ENCODE measurements at places on chromosomes 11 and 22.

DNA sequence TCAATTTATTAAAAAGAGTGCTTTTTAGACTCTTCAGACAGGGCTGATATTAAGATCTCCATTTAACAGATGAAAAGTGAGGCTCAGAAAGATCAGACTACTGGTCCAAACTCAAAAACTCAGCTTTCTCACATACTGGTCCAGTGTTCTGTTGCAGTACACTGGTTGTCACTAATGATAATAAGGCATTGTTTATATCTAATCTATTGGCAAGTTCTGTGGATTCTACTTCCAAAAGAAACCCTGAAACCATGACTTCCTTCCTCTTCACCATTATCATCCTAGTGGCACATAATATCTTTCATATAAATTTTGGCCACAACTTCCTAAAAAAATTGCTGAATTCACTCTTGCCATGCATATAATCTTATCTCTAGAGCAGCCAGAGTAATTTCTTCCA lies 36.9 kb downstream of the F2 start:
- H3K36me3 ChIP-seq = peaks cover 11% of the 10 kb centered on the region
- no peak for DNase-seq
- H3K4me1 ChIP-seq = peaks cover 5% of the 10 kb centered on the region

- peaks cover 10% of the 10 kb centered on the region for H3K4me1 ChIP-seq
- H3K27me3 ChIP-seq = peaks cover 54% of the 10 kb centered on the region
- H3K27ac ChIP-seq = no peak overlapping the region
- no peak for DNase-seq
- H3K4me3 ChIP-seq = no peak overlapping the region
Measured at GRCh38 chr11:2149864-2150847, 10.9 kb downstream of the INS start.

DNA sequence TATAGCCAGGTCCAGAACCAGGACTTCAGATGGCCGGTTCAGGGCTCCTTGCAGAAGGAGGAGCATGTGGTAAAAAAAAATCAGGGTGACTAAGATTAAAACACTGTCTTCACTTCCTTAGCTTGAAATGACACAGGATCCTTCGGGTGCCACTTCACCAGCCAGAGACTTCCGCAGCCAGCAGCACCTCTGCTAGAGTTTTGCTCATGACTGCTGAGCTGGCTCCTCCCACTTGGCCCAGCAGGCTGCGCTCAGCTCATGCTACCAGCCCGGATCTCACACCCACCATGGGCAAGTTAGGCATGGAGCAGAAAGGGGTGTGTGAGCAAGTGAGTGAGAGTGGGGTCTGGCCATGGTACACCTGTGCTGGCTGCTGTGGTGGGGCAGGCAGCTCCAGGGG lies 6.6 kb upstream of the MS4A18 start:
- H3K4me1 ChIP-seq = no peaks in the 10 kb centered on the region
- peaks cover 2% of the 10 kb centered on the region for H3K36me3 ChIP-seq
- DNase-seq = no peak
- no peak overlapping the region for H3K27ac ChIP-seq
- no peak overlapping the region for H3K4me3 ChIP-seq
- H3K27me3 ChIP-seq = peaks cover 48% of the 10 kb centered on the region

- H3K4me3 ChIP-seq = no peak overlapping the region
- DNase-seq = no peak
- peaks cover 3% of the 10 kb centered on the region for H3K36me3 ChIP-seq
- H3K4me1 ChIP-seq = peaks cover 8% of the 10 kb centered on the region
- H3K27me3 ChIP-seq = no peaks in the 10 kb centered on the region
Measured at GRCh38 chr11:61339490-61339878, 6.5 kb downstream of the TKFC start.

- H3K27me3 ChIP-seq = peaks cover 28% of the 10 kb centered on the region
- peaks cover 12% of the 10 kb centered on the region for H3K4me1 ChIP-seq
- DNase-seq = no peak
- H3K27ac ChIP-seq = peak overlapping the region; percentile 43
- H3K4me3 ChIP-seq = peak overlapping the region; percentile 88
Measured at GRCh38 chr22:36912694-36913426, 568 bp upstream of the CSF2RB start.

DNA sequence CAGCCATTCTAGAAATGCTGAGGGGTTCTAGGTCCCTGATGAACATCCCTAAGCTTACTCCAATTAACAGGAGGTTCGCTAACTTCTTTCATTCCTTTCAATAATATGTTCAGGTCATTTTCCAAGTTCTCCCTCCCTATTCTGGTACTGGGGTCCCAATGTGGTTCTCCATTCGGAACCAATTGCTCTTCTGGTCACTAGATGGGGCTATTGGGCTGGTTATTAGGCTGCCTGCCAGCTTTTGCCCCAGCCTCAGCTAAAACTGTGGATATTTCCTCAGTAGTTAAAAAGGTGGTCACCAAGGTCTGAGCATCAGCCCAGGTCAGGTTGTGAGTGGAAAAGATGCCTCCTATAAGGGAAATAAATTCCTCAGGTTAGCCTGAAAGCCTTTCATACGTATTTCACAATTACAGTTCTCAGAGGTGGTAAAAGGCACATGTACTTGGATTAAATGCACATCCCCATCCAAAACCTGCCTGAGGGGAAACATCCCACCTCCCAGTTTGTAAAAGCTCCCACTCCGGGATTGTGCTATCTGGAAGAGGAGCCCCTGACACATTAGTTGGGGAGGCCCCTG lies 161.1 kb upstream of the CCDC179 start:
- no peak for DNase-seq
- H3K27ac ChIP-seq = no peak overlapping the region
- no peaks in the 10 kb centered on the region for H3K36me3 ChIP-seq
- H3K27me3 ChIP-seq = no peaks in the 10 kb centered on the region
- H3K4me1 ChIP-seq = peaks cover 3% of the 10 kb centered on the region
- no peak overlapping the region for H3K4me3 ChIP-seq

DNA sequence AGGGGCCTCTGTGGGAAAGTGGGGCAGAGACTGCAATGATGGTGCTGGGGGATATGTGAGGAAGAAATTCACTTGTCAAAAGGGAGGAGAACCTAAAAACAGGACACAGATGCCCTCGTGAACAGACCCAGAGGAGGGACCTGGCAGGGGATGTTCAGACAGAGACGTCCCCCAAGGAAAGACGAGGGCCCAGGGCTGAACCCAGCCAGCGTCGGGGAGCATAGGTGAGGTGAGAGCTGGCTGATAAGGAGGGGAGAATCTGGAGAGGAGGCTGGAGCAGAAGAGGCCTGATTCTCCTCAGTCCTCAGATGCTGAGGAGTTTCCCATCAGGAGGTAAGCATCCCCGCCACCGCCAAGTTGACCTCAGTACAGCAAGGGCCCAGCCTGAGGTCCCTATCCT lies 31.4 kb downstream of the IGLL5 start:
- DNase-seq = no peak
- peaks cover 7% of the 10 kb centered on the region for H3K4me1 ChIP-seq
- peaks cover 3% of the 10 kb centered on the region for H3K36me3 ChIP-seq
- H3K4me3 ChIP-seq = no peak overlapping the region
- H3K27ac ChIP-seq = no peak overlapping the region

GRCh38 chr11:78192911-78193351 lies 4.2 kb downstream of the USP35 start:
- H3K27ac ChIP-seq = peak overlapping the region; percentile 85
- peak overlapping the region; percentile 25 for H3K4me3 ChIP-seq
- no peaks in the 10 kb centered on the region for H3K27me3 ChIP-seq
- H3K36me3 ChIP-seq = peaks cover 3% of the 10 kb centered on the region
- DNase-seq = no peak

Measured in T-helper 17 cell (primary cell).